ENCODE measurements at places on chromosomes 5 and 9.

GRCh38 chr9:3532158-3532557, 6.4 kb upstream of the RFX3 start:
- no peak for DNase-seq

- no peak for DNase-seq
Observed at GRCh38 chr5:1772634-1773033, 27.0 kb downstream of the MRPL36 start.

DNA sequence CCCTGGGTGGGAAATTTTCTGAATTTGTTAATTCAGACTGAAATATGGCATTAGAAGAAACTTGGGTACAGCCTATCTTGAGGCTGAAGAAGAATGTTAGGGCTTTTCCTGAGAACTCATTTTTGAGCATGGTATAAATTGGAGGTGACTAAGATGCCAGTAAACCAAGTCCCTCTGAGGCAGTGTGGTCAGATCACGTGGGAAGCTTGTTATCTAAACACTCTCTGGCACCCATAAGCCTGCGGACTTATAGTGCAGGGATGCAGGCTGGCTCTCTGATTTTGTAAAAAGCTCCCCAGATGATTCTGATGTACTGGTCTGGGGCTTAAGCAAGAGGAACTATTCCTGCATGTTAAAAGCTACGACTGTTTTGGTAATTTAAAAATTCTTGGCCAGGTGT, 34.3 kb downstream of the MTMR12 start:
- no peak for DNase-seq

GRCh38 chr5:73419465-73420390, 28.8 kb downstream of the FOXD1 start:
- DNase-seq, result no peak

DNA sequence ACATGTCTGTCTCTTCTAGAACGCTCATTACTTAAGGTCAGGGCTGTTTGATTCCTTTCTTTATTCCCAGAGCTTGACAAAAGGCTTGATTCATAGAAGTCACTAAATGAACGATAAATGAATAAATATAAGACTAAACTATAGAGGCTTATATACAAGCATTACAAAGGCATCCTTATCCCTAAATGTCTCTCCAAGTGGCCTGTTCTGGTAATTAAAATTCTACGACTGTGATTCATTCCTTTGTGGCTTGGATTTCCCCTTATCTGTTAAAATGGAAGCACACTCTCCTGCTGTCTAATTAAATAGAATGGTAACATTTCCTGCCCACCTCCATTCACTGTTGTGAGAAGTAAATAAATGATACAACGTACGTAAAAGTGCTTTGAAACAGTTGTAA, 49.5 kb downstream of the C7 start:
- DNase-seq, result no peak

DNA sequence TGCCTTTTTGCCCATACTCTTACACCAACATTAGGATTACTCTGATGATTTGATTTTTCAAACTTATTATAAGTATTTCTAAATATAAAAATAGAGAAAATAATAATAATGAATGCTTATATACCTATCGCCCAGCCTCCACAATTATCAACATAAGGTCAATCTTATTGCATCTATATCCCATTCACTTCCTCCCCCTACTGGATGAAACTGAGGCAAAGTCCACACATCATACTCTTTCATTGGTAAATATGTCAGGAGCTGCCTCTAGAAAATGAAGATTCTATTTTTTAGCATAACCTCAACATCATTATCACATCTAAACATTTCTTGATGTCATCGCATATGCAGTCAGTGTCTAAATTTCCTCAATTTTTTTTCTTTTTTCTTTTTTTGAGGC, 44.3 kb downstream of the SH3RF2 start:
- no peak for DNase-seq

GRCh38 chr9:121744002-121744686, 92.7 kb downstream of the DAB2IP start:
- peak; percentile 78 for DNase-seq

GRCh38 chr5:88882276-88883038, 527 bp downstream of the MEF2C start:
- DNase-seq, result no peak

DNA sequence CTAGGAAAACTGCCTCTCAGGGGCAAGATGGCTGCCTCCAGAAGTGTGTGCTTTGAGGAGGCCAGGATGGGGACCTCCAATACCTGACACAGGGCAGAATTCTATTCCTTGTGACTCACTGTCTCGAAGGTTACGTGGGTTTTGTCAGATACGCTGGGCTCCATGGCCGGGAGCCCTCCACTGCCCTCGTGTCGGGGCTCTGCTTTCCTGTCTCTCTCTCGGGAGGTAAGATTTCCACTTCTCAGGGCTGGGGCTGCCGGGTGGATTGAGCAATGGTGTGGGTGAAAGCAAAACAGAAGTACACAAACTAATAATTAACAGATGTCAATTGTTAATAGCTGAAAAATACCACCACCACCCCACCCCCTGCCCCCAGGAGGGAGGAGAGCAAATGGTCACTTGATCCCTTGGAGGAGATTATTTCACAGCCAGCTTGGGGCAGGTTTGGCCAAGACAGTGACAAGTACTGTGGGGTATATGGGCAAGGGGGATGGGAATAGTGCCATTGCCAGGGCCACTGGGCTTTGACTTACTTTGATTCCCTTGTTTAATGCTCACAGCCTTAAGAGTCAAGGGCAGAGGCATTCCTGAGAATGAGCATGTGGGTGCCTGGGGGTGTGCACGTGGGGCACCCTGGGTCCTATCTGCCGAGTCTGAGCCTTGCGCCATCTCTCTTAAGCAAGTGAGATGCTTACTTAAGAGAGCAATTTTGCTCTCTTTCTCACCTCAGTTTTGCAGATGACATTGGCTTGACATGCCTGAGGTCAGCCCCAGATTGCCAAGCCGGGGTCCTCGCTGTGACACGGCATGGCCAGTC, 28.8 kb upstream of the DAB2IP start:
- peak; percentile 82 for DNase-seq

DNA sequence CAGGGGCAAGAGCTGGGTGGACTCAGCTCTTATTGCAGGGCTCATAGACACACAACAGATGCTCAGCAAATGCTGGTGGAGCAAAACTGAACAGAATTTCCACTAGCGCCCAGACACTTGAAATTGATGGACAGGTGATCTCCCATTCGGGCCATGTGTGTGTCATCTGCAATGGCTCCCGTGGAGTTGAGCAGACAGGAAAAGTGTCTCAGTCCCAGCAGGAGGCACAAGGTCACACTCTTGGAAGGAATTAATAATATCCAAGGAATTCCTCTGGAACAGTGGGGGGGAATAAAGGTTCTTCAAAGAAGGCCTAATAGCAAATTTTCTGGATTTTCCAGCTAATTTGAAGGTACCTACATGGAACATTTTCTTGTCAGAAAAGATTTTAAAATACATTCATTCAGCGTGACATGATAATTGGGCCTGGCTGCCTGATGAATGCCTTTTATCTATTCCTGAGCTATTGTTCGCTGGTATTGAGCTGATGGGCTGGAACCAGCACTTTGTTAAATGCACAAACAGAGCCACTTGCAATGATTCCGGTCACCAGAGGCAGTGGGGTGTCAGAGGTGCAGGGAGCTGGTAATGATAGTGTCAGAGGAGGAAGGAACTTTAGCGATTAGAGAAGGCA, 31.5 kb upstream of the ALDH1B1 start:
- no peak for DNase-seq

DNA sequence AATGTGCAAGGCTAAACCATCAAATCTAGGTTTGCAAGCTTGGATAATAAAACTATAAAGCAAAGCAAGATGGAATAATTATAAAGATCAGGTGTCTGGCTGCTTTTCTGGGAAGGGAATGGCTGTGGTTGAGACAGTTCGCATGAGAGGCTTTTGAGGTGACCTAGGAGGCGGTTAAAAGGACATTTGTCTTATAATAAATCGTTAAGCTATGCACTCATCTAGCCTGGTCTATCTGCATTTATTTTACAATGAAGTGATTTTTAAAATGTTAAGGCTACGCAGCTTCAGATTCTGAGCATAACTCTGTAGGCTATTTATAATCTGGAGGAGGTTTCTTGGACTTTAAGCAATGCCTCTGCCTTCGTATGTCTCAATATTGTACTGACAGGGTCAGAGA, 29.4 kb upstream of the MAN2A1 start:
- no peak for DNase-seq

DNA sequence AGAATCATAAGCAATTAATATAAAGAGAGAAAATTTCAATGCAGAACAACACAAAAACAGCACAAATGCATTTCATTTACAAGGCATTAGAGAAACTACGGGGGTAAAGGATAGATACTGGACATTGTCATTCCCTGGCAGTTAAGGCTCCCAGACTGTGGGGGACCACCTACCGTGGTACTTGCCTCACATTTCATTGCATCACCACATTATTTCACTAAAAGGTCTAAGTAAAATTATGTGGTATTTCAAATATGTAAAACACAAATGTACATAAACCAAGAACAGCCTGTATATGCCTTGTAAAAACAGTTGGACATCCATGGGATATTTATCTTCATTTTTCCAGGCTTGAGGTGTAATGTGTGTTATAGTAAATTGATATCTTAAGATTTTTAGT, 571.2 kb upstream of the ZNF462 start:
- no peak for DNase-seq

DNA sequence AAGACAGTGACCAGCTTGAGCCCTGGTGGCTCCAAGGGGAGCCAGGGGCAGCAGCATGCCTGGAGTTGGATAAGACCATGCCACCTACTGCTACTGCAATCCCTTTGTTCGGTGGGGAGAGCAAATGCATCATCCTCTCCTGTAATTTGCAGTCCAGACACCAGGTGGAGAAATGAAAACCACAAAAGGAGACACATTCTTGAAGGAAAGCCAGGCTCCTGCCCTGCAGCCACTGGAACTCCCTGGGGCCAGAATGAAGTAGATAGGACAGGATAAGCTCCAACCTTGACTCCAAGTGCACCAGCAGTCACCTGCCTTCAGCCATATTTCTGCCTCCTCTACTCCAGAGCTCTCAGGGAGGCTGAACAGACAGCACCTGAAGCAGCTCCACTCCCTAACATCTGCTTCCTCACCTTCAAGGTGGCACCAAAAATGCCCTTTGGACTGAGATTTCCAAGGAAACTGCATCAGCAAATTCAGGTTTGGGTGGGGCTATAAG, 65.1 kb upstream of the IQGAP2 start:
- DNase-seq, result peak; percentile 57

DNA sequence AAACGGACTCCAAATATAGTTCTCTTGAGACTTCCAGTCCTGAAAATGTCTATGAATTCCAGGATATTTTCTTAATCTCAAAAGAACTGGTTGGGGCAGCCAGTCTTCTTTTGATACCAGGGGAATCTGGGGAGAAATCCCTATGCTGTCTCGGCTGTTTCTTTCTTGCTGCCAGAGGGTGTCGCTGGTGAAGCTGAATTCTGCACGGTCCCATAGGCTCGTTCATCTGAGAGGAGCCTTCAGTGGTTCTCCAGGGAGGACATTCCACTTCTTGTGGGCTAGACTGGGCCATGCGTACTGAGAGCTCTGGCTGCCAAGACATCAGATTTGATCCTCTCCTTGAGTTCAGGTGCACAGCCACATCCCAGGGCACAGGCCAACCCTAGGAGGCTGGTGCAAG, 155.0 kb upstream of the CLINT1 start:
- DNase-seq, result no peak

DNA sequence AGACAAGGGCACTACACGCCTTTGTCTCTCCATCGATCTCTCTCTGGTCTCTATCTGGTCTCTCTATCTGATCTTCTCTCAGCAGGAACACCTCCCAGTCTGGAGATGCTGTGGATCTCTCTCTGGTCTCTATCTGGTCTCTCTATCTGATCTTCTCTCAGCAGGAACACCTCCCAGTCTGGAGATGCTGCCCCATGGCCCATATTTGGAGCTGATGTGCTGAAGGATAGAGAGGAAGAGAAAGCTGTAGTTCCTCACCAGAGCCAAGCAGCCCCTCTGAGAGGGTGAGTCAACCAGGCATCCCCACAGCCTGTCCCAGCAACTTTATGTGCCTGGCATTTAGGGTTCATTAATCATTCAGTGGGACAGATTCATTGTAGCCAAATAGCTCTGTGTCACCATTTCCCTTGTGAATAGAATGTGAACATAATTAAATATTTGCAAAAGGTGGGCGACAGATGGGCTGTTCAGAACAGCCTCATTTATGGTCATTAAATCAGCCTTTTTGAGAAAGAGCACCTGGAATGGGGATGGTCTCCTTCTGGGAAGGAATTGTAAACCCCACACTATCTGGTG, 189.3 kb upstream of the MAST4 start:
- DNase-seq, result no peak

GRCh38 chr5:149588936-149589335, 7.6 kb downstream of the ARHGEF37 start:
- no peak for DNase-seq

DNA sequence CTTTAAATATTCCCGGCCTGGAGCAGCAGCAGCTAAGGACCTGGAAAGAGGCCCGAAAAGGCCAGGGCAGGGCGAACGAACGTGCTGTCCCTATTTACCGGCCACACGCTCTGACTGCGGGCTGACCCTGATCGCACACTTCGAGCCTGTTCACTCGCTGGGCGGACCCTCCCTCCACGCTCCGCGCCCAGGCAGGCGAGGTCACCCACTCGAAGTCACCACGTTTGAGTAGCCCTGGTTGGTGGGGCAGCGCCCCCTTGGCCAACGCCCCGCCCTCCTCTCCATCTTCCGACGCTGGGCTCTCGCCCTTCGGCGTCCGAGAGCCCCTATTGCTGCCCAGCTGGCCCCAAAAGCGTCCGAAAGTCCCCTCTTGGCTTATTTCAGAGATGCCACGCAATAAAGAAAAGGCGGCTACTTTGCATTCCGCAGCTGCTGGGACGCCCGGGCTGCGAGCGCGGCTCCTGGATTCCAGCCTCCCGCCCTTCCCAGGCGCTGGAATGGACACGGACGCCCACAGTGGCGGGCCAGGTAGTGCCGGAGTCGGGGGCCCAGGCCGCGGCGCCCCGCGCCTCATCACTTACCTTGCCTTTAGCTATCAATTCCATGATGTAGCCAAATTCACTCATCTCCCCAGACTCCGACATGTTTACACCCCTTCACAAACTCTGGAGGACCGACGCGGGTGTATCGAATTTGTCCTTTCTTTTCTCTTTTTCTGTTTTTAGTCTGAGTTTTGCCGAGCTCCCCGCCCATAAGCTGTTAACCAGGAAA, 9.9 kb upstream of the TRIM36 start:
- no peak for DNase-seq
